Skin of body (tissue), 3 donors: ENCODE measurements at places on chromosomes 11 and 22. TPM values are rescaled to one million over a fixed set of nuclear protein-coding genes. Genes with fewer than 3 reads are reported as not detected.

PTPN5 gene
- total RNA-seq = 0.69 TPM

MS4A2 gene
- 11.1 TPM for total RNA-seq

SBF1 gene
- 31.9 TPM for total RNA-seq

MS4A12 gene
- not detected for total RNA-seq

PRR33 gene
- 0.20 TPM for total RNA-seq

B3GAT1 gene
- total RNA-seq = 0.79 TPM

MAPK11 gene
- 5.2 TPM for total RNA-seq

LIF gene
- total RNA-seq = 1.9 TPM

NLRP14 gene
- 0.20 TPM for total RNA-seq

KIF18A gene
- total RNA-seq = 8.0 TPM

CNTN5 gene
- total RNA-seq = 3.4 TPM

SLC17A6 gene
- 0.10 TPM for total RNA-seq

TMEM191B gene
- total RNA-seq = 0.59 TPM

SPI1 gene
- total RNA-seq = 7.5 TPM

RIMBP3C gene
- total RNA-seq = not detected

APOC3 gene
- total RNA-seq = not detected

HEPHL1 gene
- 4.9 TPM for total RNA-seq

SLC22A25 gene
- 0.10 TPM for total RNA-seq

SYT9 gene
- total RNA-seq = 0.99 TPM

ABCC8 gene
- 2.5 TPM for total RNA-seq

CCDC134 gene
- total RNA-seq = 11.4 TPM

SSTR3 gene
- total RNA-seq = not detected

ZNF195 gene
- 15.8 TPM for total RNA-seq

KRTAP5-8 gene
- total RNA-seq = 2.5 TPM

RTN4R gene
- total RNA-seq = 1.3 TPM

P2RY6 gene
- 0.99 TPM for total RNA-seq

PRRG4 gene
- 11.2 TPM for total RNA-seq

SART1 gene
- total RNA-seq = 38.0 TPM

PLAAT2 gene
- total RNA-seq = not detected

MS4A3 gene
- total RNA-seq = 18.1 TPM

INCENP gene
- total RNA-seq = 11.1 TPM

FOLR2 gene
- 25.7 TPM for total RNA-seq

UPB1 gene
- 0.39 TPM for total RNA-seq

OR2D2 gene
- total RNA-seq = not detected

MRGPRF gene
- total RNA-seq = 13.0 TPM

LRRC75B gene
- 6.2 TPM for total RNA-seq

OPCML gene
- total RNA-seq = 0.49 TPM

OTOG gene
- under 0.01 TPM for total RNA-seq

CCDC87 gene
- 0.10 TPM for total RNA-seq

AAMDC gene
- total RNA-seq = 18.1 TPM

OR52W1 gene
- total RNA-seq = not detected

PLEKHA7 gene
- total RNA-seq = 19.9 TPM

PAX6 gene
- 0.10 TPM for total RNA-seq

SPON1 gene
- total RNA-seq = 60.2 TPM

VPREB1 gene
- not detected for total RNA-seq

CHRNA10 gene
- 0.20 TPM for total RNA-seq

MPZL2 gene
- total RNA-seq = 56.5 TPM
